DMS53 (cell line): ENCODE measurements at places on chromosomes 1 and 21.

GRCh38 chr1:201748335-201748734 is 80.6 kb upstream of the IPO9 start:
- DNase-seq: no peak

DNA sequence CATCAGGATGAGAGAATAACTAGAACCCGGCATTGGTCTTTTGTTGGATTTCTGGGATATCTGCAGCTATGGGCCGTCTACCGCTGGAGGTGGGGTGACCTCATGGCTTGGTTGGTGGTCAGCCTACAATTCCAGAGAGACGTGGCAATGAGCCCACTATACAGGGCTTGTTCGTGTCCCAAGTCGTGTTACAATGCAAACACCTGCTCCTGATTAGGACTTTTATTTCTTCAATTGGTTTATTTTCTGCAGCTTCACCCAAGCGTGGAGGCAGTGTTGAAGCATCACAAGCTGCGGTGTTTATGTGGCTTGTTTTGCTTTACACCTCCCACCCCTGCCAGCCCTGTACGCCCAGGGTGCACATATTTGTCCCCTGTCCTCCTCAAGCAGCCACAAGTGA is 211.7 kb upstream of the TMEM51 start:
- no peak for DNase-seq

DNA sequence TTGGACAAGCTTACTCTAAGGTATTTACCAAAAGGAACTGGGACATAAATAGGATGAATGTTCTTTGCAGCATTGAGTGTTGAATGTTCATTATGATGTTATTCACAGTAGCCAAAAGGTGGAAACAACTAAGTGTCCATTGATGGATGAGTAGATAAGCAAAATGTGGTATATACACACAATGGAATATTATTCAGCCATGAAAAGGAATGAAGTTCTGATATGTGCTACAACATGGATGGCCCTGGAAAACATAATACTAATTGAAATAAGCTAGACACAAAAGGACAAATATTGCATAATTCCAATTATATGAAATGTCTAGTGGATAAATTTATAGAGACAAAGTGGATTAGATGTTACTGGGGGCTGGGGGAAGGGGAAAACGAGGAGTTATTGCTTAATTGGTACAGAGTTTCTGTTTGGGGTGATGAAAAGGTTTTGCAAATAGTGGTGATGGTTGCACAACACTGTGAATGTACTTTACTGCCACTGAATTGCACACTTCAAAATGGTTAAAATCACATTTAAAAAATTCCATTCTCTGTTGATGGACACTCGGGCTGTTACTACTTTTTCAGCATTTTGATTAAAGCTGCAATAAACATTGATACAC is 2.9 kb downstream of the MTARC1 start:
- no peak for DNase-seq

GRCh38 chr1:208044589-208045462 is 133.9 kb upstream of the CD34 start:
- no peak for DNase-seq

- no peak for DNase-seq
These were observed 144.2 kb downstream of the SYT2 start for GRCh38 chr1:202565890-202566602.

DNA sequence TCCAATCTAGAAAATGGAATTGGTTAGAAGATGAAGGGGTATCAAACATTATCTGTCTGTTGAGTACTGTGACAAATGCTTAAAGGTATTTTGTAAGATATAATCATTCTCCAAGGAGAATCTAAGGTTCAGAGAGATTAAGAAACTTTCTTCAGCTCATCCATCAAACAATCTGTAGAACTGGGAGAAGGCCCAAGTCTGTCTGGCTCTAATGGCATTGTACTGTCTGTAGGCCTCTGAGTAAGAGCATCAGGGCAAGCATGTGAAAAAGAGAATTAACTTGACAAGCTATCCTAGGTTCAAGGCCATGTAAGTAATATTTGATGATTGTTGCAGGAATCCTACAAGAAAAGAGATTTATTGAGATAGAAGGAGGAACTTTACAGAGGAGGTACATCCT is 5.3 kb upstream of the FGGY start:
- no peak for DNase-seq

DNA sequence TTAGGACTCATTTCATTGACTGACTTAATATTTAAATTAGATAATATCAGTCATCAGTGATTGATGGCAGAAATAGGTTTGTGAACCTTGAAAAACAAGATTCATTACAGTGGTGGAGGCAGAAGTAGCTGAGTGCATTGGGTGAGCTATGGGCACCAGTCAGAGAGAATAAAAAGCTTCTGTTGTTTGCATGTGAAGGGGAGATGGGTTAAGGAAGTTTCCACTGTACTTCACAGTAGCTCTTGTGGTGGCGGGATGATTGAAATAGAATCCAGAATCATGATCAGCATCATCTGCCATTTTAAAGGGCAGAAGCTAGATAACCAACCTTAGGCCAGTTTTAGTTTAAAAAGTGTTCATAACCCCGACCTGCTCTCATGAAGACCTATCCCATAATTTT is 66.2 kb downstream of the DTL start:
- DNase-seq: no peak

- DNase-seq: peak; percentile 83
These were observed 193.6 kb downstream of the RPS6KC1 start for GRCh38 chr1:213244664-213245091.

DNA sequence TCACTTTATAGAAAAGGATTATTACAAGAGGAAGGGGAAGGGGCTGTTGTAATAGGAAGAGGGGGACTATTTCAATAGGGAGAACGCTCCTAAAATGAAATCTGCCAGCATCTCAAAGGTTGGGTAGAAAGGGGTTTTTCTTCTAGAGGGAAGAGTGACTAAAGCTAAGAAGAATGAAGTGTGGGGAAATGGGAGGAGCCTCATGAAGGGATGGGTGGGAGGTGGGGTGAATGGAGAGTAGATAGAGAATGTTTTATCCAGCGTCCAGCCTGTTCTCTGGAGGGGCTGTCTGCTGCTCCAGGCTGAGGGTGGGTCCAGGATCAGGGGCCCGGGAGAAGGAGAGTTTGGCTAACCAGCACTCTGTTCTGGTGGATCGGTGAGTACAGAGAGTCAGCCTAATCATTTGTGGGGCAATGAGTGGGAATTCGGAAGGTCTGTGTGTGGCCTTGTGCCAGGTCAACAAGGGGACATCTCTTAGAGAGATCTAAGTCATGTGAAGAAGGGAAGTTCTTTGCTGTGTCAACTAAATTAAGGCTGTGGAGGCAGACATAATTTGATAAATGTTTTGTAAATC is 25.2 kb downstream of the VN1R5 start:
- no peak for DNase-seq

- DNase-seq: no peak
These were observed 283.1 kb downstream of the TM2D1 start for GRCh38 chr1:61441723-61442262.

- no peak for DNase-seq
These were observed 58.7 kb downstream of the NIBAN1 start for GRCh38 chr1:184915463-184916090.

DNA sequence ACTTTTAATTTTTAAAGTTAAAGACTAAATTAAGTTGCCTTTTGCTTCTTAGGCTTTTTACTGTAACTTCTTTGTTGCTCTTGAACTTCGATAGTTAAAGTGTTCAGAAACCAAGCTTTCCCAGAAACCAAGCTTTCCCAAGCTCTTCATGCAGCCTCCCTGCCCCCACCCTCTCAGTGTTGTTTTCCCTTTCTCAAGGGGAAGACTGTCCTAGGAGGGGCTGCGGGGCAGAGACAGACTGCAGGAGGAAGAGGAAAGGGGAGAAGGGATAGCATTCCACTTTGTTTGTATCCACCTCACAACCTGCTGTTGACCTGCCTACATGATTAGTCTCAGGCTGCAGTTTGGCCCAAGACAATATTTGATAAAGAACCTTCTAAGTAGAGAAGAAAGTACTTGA is 39.0 kb upstream of the DIPK1A start:
- no peak for DNase-seq

- DNase-seq: no peak
These were observed 202.3 kb upstream of the GALNT2 start for GRCh38 chr1:229864686-229865230.

- no peak for DNase-seq
These were observed 129.0 kb upstream of the CAMK1G start for GRCh38 chr1:209454340-209454994.

DNA sequence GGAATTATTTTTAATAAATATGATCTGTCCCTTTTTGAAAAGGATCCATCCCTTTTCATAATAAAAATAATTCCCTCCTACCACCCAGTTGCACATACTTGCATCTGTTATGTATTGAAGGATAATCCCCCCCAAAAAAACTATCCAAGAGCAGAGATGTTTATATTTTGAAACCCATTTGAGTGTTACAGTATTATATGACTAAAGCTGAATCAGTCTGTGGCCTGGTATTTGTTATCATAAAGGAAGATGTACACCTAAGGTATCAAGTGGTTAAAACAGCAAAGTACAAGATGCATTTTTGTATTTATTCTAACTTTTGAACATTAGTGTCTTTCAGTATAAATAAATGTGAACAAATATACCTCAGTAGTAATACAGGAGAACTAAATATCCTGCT is 12.7 kb upstream of the TGFB2 start:
- DNase-seq: no peak

DNA sequence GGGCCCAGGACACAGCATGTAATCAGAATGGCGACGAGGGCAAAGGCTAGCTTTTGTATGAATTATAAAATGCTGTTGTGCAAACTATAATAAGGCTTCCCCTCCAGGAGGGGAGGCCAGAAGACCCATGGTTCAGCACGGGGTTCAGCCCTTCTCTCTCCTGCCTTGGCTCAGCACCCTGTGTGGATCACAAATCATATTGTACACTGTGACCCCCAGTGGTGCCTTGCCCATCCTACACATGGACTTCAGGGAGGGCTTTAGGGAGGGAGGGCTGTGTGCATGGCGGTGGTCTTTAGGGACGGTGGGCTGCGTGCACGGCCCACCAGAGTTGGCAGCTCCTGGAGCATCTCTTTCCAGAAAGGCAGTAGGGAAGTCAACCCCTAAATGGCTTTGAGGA is 120.8 kb upstream of the TNR start:
- no peak for DNase-seq

DNA sequence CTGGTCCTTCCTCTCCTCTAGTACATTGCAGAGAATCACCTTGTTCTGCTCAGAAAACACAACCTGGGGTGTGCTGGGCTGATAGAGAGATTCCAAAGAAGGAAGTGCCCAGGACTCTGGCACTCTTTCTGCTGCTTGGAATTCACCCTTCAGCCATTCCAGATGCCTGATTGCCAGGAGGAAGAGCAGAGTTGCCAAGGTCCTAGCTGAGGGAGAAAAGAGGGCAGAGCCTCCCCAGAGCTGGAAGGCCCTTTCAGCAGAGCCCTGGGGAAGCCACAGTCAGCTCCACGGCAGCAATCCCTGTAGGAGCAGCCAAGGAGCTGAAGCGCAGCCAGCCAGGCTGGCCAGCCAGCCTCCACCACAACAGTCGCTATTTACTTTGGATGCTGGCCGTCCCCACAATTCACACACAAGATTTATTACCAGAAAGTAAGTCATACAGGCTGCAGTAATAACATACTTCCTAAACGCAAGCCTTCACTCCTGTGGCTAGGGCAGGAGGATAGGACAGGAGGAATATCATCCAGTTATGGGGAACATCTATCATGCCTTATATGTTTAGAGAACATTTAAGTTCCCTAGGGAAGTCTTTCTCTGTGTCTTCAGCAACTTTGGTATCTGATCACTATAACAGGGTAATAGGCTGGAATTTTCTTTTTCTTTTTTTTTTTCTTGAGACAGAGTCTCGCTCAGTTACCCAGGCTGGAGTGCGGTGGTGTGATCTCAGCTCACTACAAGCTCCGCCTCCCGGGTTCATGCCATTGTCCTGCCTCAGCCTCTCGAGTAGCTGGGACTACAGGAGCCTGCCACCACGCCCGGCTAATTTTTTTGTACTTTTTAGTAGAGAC is 36.6 kb upstream of the SLC44A3 start:
- no peak for DNase-seq

- DNase-seq: no peak
These were observed 21.2 kb downstream of the SLC30A10 start for GRCh38 chr1:219906924-219907771.

GRCh38 chr1:161884475-161884874 is 118.4 kb downstream of the ATF6 start:
- peak; percentile 72 for DNase-seq

DNA sequence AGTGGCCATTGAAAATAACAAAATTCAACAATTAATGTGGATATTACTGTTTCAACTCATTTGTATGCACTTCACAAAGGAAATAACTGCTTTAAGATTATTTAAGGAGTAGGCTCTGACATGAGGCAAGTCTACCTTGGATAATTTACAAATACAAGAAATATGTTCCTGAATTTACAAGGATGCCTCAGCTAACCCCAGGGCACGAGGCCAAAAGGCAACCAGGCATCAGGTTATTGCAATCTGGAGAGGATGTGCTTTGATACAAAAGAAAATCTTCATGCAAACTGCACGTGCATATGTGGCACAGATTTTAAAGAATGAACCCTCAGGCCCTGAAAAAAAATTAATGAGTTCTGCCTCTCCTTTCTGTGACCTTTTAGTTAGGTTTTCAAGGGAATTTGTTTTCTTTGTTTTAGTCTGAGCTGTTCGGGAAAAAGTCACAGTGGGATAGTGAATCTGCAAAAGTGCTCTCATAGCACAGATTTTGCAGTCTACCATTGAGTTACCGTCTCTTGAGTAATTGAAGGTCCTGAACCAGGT is 1304.2 kb upstream of the ADGRL4 start:
- no peak for DNase-seq

DNA sequence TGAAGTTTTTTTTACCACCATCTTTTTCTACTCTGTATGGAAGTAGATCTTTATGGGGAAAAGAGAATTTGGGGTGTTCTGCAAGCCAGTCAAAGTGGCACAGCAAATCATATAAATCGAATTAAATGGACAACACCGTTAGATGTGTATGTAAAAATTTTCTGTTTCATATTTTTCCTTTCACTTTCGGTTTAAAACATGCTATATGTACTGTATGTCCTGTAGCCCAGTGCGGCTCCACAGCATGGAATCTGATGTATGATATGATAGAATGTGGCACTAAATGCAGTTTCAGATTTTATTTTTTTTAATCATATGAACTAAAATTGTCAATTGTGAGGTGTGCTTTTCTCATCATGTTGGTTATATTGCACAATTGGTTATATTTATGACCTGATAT is 32.9 kb downstream of the RAB4A start:
- no peak for DNase-seq

DNA sequence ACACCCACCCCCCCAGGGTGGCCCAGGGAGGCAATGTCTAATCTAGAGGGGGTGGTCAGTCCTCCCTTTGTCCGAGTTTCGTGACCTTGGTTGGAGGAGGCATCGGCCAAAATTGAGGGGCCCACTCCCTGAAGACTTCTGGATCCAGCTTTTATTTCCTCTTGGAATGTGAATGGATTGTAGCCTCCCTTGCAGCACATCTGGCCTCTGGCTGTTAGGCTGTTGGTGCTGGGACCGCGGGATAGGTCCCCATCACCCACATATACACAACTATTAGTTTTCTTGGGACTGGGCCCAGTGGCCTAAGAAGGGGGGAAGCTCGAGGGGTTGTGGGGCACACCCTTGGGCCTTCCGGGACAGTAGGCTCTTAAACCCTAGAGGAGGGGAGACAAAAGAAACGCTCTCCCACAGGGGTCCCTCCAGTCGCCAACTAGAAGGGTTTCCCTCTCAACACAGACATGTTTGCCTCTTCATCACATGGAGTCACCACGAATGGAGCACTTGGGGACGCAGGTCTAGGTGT is 2.5 kb downstream of the LHX4 start:
- peak; percentile 36 for DNase-seq
